DMS53 (cell line): ENCODE measurements at places on chromosomes 7 and 10.

DNA sequence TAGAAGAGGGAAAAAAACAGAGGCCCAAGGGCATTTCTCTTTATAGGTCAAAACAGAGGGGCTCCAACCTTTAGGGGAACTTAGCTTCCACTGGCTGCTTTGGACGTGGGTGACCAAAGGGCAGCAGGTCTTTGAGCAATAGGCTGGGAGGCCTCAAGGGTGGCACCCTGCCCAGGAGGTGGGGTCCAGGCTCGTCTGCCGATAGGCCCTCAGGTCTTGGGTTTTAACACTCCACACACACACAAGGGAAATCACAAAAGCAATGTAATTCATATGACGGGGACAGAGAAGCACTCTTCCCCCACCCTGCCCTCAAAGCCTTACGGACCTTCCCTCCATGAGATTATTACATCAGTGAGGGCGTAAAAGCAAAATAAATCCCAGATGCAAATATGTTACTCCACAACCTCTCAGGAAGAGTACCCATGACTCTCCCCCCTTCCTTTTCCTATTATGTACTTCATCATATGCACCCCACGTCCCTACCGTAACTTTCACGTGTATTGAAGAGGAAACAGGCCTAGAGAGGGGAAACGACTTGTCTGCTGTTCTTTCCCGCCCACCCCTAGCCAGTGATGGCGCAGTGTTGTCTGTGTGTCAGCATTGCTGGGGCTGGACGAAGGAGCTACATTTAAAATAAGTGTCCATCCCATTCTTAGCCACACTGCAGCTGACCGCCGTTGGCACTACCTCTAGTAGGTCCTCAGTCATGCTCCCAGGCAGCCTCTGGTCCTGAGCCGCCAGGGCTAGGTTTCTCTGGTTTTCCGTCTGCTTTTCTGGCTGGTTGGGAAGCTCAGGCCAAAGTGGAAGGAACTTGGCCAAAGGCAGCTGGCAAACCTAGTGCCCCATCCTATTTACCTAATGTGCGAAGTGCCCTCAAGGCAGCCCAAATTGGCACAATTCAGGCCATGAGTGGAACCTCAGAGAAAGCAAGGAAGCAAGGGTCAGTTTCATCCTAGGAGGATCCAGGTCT is 2.1 kb downstream of the PCBD1 start:
- DNase-seq = no peak

DNA sequence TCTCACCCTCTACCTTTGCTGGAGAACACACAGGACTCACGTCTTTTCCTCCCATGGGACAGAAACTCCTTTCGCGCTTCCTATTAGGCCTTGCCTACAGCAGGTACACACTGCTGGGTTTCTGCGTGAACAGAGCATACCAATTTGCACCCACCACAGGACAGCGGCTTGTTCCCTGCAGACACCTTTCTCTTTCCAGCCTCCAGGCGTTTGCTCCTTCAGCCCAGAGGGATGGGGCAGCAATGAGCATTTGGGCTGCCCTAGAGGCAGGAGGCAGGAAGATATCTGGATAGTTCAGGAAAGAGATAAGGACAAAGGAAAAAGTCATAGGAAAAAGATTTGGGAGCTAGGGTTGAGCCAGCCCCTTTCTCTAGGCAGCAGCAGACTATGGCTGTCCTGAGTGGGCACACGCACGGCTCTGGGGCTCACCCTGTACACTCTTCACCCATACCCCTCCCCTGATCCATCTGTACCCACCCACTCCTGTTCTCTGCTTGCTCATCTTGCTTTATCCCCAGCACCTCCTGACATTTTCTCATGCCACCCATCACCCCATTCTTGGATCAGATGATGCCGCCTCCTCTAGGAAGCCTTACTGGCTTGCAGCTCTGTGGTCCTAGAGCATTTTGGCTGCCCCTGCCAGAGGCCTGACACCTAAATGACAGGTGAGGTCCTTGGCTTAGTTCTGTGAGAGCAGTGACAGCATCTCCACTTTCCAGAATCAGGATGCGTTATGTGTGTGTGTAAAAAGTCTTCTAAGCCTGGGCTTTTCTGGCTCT is 40.7 kb upstream of the SPDYE3 start:
- no peak for DNase-seq

DNA sequence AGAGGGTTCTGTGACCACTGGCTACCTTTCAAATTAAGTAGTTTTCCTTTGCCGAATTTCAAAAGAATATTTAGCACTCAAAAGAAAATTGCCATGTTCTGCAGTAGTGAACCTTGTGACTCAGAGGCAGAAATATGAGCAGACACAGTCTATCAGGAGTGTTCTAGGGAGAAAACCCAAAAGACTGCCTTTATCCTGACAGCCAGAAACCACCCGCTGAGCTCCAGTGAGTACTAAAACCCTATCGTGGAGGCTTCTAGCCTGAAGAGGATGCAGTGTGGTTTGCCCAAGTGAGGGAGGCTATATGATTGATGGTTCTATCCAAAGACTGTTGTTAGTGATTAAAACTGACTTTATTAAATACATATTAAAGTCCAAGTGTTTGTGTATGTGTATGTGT is 21.9 kb downstream of the CHRM2 start:
- DNase-seq = no peak

GRCh38 chr10:75394221-75394620 is 7.3 kb downstream of the ZNF503 start:
- DNase-seq = peak; percentile 32

DNA sequence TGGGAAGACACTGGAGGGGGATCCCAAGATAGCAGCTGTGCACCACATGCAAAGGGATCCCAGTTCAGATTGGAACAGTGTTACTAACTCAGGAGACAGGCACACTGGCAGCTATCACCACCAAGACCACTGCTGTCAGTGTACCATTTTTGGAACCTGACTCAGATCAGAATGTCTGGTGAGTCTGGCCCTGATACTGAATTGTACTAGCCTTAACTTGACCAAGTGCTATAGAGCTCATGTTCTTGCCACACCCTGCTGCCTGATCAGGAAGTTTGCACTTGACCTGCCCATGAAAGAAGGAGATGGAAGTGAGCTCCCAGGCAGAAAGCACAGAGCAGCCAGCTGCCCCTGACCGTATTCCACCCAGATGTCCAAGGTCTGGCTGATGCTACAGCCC is 4.8 kb upstream of the PRRT4 start:
- peak; percentile 17 for DNase-seq

GRCh38 chr7:148481147-148481526 is 109.4 kb upstream of the C7orf33 start:
- no peak for DNase-seq

DNA sequence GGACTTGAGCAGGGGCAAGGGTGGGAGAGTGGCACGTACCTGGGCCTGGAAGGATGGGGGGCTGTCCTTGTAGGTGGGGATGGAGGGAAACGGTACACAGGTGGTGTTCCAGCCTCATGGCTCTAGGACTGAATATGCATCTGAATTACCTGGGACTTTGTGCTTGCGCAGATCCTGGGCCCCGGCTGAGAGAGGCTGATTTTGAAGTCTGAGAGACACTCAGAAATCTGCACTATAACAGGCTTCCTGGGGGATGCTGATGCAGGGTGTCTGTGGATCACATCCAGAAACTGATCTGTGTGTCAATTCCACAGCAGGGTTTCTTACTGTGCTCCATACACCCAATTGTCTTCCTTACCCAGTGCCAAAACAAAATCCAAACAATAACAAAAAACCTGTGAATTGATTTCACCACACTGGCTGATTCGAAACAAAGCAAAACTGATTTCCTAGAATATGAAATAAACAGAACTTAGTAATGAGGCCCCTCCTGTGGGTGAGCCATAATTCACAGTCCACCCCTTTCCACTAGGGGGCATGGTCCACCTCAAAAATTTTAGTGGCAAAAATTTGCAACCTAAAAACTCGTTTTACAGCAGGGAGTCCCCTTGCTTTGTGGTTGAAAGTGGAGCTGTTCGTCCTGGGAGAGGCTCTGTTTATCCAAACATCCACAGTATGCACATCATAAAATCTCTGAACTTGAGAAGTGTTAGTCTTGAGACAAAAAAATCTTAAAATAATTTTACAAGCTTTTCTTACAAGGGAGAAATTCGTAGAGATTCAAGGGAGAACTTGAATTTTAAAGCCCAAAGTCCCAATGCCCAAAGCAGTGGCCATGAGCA is 32.0 kb upstream of the PLEKHA1 start:
- DNase-seq = peak; percentile 73

DNA sequence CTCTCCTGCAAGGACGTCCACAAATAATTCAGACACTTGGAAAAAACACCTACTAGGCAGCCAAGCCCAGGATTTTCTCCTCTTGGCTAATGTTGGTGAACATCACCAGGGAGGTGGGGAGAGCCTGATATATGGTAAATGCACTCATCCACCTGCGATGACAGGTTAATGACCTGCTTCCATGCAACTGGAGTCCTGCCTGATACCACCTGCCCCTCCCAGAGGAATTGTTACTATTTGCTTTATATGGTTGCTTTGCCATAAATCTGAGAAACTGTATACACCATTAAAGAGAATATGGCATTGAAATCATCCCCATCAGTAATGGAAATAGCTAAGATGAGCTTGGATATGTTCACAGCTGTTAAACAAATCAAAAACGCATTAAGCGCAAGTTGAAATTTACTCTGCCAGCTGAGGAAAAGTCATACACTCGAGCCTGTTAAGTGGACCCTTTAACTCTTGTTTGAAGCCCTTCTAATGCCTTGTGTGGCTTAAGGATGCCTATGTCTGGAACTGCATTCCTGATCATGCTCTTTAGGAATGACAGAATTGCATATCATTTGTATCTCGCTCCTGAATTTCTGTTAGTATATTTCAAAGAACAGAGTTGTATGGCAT is 208.3 kb downstream of the PRPF18 start:
- DNase-seq = no peak

DNA sequence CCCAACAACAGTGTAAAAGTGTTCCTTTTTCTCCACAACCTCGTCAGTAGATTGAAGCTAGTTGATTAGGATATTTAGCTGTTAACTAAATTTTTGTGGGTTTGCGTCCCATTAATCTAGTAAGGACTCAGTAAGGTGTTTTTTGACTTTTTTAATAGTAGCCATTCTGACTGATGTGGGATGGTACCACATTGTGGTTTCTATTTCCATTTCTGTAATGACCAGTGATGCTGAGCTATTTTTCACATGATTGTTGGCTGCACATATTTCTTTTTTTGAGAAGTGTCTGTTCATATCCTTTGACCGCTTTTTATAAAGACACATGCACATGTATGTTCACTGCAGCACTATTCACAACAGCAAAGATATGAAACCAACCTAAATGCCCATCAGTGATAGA is 5.6 kb upstream of the LRRN3 start:
- no peak for DNase-seq

GRCh38 chr7:749140-749551 is 22.1 kb upstream of the PRKAR1B start:
- DNase-seq = no peak

DNA sequence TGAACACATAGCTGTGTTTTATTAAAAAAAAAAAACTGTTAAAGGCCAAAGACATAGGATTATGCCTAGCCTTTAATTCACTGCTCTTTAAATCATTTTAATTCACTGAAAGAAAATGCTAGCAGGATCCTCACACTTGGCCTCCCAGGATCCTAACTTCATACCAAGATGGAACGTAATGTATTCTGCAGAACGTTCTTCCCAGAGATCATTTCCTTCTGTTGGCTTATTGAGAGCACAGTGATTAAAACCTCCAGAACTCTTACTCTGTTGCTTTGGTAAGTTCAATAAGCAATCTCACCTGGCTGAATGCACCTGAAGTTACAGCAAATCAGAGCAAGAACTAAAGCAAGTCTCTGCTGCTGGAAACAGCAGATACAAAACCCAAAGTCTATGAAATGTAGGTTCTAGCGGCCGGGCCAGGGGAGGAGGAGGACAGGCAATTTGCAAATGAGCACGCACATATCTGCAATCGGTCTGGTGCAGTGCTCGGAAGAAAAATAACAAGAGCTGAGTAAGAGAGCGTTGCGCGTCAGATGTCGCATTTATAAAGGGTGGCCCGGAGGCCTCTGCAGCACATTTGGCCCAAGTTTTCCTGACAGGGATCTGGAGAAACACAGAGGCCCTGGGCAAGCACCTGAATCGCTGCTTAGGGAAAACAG is 193.9 kb downstream of the FAM107B start:
- DNase-seq = no peak

- DNase-seq = peak; percentile 50
These were observed 10.4 kb downstream of the ASB15 start for GRCh38 chr7:123612024-123612423.

- peak; percentile 85 for DNase-seq
These were observed 15.2 kb upstream of the FRMPD2 start for GRCh38 chr10:48289501-48290238.

DNA sequence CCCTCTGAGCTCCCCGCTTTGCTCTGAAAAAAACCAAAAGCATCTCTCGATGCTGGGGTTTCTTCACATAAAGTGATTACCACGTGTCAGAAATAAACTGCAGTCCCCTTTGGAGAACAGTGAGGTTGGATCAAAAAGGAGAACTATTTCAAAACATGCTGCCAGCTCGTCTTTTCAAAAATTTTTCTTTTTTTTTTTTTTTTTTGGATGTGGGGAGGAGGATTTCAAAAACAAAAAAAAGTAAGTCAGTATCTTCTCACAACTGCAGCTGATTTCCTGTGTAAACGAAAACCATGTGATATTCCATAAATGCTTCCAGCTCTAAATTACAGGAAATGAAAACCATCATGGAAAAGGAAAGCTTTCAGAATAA is 155.0 kb upstream of the LYZL2 start:
- no peak for DNase-seq

DNA sequence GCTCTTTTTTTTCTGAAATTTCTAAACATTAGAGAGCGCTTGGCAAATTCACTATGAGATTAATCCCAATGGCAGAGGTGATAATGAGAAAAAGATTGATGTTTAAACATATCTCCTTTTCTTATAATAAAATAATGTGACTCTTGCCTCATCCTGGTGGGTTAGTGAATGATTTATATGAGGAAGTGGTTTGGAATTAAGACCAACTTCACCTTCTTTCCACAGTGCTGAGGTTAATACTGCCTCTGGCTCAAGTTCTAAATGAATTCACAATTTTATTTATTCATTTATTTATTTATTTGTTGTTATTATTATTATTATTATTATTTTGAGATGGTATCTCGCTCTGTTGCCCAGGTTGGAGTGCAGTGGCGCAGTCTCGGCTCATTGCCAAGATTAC is 40.5 kb upstream of the ADO start:
- DNase-seq = no peak

- DNase-seq = peak; percentile 51
These were observed 32.8 kb upstream of the CDK14 start for GRCh38 chr7:90563286-90563685.

DNA sequence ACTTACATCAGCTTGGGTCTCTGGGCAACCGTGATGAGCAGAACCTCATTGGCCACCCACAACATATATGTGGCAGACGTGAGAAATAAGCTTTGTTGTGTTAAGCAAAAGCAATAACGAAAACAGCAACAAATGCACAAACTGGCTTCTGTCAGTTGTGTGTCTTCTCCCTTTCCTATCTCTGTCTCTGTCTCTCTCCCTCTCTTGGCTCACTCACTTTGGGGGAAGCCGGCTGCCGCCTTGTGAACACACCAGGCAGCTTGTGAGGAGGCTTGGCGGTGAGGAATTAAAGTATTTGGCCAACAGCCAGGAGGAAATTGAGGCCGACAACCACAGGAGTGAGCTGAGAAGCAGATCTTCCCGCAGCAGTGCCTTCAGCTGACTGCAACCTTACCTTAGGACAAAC is 21.9 kb upstream of the CDCA7L start:
- DNase-seq = no peak
